Activated CD4-positive, alpha-beta T cell treated with anti-CD3 and anti-CD28 coated beads, Interleukin-2, amount 10 ng/mL, durations not matched to agents 24 days and 14 days (primary cell): ENCODE measurements at places on chromosomes 3 and 15.

GRCh38 chr15:63226155-63226883, 36.9 kb downstream of the RAB8B start:
- no peak for DNase-seq

GRCh38 chr3:14608298-14608697, 43.3 kb upstream of the CCDC174 start:
- DNase-seq, result no peak

DNA sequence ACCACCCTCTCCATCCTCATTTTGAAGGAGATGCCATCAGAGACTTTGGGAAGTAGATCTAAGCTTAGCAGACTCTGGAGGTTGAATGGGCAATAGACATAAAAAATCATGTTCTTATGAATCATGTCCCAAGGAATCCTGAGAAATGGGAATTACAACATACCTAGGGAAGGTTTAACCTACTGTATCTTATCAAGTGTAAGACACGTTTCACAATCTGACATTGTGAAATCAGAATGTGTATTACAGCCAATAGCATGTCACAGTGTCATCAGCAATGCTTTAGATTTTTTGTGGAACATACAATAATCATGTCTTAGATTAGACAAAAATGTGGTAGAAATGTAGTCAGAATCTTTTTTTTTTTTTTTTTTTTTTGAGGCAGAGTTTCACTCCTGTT, 332.4 kb upstream of the TLE3 start:
- no peak for DNase-seq

GRCh38 chr15:59616379-59616778, 4.8 kb downstream of the GCNT3 start:
- no peak for DNase-seq

DNA sequence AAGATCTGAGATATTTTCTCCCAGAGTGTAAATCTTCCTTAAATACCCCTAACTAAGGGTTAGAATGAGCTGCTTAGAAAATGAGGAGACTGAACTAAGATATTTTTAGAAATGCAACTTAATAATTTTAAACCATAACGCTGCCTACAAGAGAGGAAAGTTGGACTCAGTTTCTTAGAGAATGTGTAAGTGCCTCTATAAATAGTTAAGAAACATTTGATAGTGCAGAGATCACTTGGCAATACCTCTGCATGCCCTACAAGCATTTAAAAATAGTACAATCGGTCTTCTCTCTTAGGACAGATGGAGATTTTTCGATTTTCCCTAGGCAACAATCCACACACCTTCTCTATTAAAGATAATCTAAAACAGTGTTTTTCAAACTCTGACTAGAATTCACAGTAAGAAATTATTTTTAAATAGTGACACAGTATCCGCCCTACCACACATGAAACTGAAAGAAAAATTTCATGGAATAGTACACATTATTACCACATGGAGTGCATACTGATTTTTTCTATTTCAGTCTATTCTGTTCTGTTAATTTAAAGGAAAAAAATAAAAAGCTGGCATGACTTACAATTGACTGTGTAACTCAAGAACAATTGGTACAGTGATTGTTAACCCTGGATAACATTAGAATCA, 83.2 kb downstream of the GADL1 start:
- no peak for DNase-seq

DNA sequence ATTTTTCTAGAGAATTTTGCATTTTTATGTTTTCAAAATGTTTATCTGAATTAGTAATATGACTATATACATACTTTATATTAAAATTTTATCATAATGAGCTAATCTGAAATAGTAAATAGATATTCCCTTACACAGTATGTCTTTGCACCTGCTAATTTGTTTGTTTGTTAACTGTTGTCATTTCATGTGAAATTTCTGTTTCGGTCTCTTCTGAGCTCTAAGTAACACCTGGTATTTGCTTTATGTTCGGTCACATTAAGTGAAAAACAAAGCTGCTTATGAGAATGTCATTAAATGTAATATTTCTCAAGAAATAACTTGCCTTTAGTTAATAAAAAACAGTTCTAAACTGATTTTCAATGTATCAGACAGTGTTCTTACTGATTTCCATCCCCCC, 61.1 kb downstream of the FNDC3B start:
- no peak for DNase-seq

DNA sequence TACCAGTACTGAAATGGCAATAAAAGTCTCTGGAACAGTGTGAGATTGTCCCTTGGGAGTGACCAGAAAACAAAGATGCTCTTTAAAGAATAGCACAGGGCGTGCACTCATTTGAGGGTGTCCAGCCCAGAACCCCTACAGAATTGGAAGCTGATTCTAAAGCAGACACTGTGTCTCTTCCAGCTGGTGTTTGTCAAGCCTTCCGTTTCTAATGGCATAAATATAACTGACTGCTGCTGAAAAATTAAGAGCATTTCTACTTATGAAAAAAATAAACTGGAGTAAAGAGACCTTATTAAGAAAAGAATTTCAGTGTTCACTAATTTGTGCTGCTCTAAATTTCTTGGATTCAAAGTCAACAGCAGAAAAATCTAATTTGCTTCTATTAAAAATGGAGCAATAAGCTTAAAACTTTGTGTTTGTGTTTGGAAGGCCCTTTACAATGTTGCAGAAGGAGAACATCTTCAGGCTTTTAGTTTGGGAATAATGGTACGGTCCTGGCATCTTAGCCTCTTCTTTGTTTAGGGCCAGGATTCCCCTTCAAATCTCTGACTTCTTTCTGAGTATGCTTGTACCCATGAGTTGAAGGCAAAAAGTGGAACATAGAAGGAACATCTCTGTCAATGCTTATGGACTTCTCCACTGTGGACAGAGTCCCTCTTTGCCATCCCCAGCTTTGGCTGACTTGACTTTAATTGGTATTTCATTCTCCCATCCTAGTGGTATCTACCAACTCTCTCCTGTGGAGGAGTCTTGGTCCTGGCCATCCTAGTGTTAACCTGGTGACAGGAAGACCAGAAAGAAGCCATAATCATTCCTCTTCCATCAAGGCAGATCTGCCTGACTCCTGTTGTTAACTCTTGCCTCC, 65.9 kb downstream of the THSD4 start:
- DNase-seq, result peak; percentile 40

DNA sequence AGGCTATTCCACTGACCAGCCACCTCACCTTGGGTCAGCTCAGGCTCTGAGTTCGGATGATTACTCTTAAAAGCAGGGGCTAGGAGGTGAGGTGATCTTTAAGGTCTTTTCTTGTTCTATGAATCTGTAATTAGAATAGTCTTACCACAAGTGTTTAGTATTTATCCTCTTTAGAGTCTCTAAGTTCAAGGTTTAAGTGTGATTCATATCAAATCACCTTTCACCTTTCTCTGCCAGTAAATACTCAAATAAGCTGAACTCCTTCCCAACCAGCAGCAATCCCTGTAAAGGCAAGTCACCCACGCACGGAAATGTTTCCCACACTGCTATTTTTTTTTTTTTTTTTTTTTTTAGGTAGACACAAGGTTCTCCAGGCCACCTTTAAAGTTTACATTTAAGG, 14.5 kb upstream of the TMEM44 start:
- DNase-seq, result no peak

GRCh38 chr15:30956216-30957124, 35.0 kb downstream of the MTMR10 start:
- DNase-seq, result no peak

- peak; percentile 72 for DNase-seq
Observed at GRCh38 chr3:18988614-18989229, 159.6 kb upstream of the KCNH8 start.

GRCh38 chr3:177468816-177469215, 271.5 kb upstream of the TBL1XR1 start:
- no peak for DNase-seq

DNA sequence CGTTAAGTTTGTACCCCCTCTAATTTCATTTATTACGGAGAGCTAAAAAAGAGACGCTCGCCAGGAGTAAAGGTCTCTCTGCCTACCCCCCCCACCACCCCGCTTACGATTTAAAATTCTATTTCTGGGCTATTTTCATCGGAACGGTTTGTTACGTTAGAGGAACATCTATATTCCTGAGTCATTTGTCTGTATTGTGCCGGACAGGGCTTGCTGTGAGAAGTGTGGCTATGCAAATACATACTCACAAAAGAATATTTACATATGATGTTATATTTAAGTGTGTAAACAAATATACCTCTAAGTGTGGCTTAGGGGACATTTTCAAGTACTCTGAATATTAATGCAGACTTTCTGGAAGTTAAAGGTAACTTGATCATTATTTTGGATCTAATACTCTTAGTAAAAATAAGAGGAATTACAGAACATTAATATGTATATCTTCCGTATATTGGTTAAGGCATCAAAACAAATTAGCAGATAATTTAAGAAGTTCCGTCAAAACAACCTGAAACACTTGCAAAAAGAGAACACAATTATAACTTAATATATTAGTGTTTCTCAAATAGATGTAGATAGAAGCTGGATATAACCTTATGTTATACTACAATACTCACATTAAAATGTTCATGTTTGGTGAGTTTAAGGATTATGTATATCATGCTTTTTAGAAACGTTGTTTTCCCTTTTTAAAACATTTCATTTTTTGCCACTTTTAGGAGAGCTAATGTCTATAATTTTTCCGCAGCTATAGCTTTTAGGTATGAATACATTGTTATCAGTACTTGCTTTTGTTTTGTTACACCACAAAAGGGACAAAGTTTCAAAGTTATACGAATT, 1.6 kb upstream of the SHOX2 start:
- no peak for DNase-seq

- DNase-seq, result no peak
Observed at GRCh38 chr15:90257776-90258175, 7.7 kb upstream of the NGRN start.

GRCh38 chr3:117719316-117719926, 1009.8 kb downstream of the TUSC7 start:
- no peak for DNase-seq

DNA sequence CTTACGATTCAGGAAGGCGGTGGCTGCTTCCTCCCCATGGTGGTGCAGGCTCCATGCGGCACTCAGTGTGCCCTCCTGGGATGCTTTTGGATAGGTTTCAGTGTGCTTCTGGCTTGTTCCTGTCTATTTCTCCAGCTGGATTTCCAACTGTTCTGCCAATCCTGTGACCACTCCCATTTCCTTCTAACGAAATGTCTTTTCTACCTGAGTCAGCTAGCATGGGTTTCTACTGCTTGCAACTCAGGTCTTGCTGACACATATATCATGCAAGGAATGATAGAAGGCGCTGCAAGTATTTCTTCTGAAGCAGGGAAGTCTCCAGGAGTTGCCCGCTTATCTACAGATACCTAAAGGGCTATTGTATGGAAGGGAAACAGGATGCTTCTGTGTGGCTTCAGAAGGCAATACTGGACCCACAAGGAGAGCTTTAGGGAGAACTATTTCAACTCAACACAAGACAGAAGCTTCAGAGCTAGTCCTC, 244.4 kb downstream of the OPA1 start:
- no peak for DNase-seq

- no peak for DNase-seq
Observed at GRCh38 chr3:2023959-2024358, 74.7 kb upstream of the CNTN4 start.

DNA sequence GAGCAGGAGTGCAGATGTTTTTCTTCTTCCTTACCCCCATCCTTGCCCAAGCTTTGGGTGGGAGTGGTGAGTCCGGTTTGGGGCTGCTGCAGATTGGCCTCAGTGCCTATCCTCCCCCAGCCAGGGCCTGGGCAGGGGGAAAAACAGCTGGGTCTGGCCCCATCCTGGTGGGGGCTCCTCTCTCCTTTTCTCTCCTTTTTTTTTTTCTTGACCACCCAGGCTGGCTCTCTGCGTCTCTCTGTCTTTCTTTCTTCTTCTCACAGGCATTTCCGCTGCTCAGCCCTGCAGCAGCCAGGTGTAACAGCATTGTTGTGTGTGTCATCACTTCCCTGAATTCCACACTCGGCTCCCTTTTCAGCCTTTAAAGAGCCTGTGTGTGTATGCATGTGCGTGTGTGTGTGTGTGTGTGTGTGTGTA, 2.0 kb downstream of the FOXL2NB start:
- DNase-seq, result no peak

GRCh38 chr3:87044846-87045245, 53.9 kb upstream of the VGLL3 start:
- no peak for DNase-seq

GRCh38 chr3:117219296-117219695, 509.7 kb downstream of the TUSC7 start:
- no peak for DNase-seq

- DNase-seq, result no peak
Observed at GRCh38 chr3:48240000-48240963, 622 bp upstream of the ZNF589 start.
